ENCODE measurements at places on chromosomes 16 and 17. TPM values are rescaled to one million over a fixed set of nuclear protein-coding genes. Genes with fewer than 3 reads are reported as not detected.

RUNDC3A gene
- total RNA-seq = 0.10 TPM

GAS2L2 gene
- under 0.01 TPM for total RNA-seq

CCT6B gene
- 2.8 TPM for total RNA-seq

TBC1D3H gene
- total RNA-seq = not detected

KRT32 gene
- not detected for total RNA-seq

PLXDC1 gene
- total RNA-seq = 9.6 TPM

CLEC16A gene
- total RNA-seq = 26.9 TPM

ACSM5 gene
- total RNA-seq = not detected

CCL8 gene
- not detected for total RNA-seq

CDH1 gene
- total RNA-seq = 3.7 TPM

ZNF646 gene
- 9.6 TPM for total RNA-seq

CES3 gene
- 0.63 TPM for total RNA-seq

Measured in mononuclear cell (primary cell).